ENCODE measurements at places on chromosomes 2 and 18. TPM values are rescaled to one million over a fixed set of nuclear protein-coding genes. Genes with fewer than 3 reads are reported as not detected.

DNA sequence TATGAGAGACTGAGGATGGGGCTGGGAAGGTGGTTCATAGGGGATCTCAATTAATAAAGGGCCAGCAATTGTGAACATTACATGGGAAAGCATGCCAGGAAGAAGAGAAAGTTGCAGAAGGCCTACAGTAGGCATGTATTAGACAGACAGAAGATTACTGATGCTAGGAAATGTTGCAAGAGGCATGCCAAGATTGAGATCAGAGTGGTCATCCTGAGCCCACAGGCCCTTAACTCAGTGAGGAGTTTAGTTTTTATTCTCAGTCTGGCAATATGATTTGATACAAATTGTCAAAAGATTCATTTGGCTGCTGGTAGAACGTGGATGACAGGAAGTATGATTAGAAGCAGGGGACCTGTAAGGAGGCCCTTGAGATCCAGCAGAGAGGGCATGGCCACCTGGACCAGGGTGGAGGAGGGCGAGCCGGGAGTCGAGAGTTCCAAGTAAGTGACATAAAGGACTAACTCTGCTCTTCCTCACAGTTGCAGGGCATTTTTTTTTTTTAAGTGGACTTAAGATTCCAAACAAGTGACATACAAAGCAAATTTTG, 54.9 kb downstream of the EPHA4 start:
- H3K27me3 ChIP-seq: no peaks in the 10 kb centered on the region
- H3K4me3 ChIP-seq: no peak overlapping the region
- H3K4me1 ChIP-seq: peaks cover 1% of the 10 kb centered on the region
- DNase-seq: no peak

DNA sequence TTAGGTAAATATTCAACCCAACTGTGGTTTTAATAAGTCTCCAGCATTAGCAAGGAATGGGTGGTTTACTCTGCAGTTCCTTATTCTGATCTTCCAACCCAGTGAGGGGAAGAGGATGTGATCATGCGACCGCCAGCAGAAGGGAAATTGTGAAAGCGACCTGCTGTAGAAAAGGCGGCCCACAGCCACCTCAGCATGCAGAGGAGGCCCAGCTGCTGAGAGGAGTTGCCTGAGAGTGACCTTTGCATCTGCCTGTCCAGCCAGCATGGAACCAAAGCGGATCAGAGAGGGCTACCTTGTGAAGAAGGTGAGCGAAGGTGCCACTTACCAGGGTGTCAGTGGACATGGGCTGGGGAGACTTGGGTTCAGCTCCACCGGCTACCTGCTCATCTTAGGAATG, at the start of gene PLEK:
PLEK (plus strand) TSS at position 196 of the 400 bp plus-strand sequence; CDS start at position 266, 70 bp downstream.
- DNase-seq: no peak
- no peaks in the 10 kb centered on the region for H3K36me3 ChIP-seq
- no peaks in the 10 kb centered on the region for H3K4me1 ChIP-seq
- no peak within 1 kb of the TSS for H3K4me3 ChIP-seq
- H3K27me3 ChIP-seq: no peaks in the 10 kb centered on the region
- H3K27ac ChIP-seq: no peak within 1 kb of the TSS

RND3 gene
- total RNA-seq: 2.5 TPM

TPO gene
- total RNA-seq: 0.46 TPM

GAL3ST2 gene
- total RNA-seq: 0.50 TPM

DNA sequence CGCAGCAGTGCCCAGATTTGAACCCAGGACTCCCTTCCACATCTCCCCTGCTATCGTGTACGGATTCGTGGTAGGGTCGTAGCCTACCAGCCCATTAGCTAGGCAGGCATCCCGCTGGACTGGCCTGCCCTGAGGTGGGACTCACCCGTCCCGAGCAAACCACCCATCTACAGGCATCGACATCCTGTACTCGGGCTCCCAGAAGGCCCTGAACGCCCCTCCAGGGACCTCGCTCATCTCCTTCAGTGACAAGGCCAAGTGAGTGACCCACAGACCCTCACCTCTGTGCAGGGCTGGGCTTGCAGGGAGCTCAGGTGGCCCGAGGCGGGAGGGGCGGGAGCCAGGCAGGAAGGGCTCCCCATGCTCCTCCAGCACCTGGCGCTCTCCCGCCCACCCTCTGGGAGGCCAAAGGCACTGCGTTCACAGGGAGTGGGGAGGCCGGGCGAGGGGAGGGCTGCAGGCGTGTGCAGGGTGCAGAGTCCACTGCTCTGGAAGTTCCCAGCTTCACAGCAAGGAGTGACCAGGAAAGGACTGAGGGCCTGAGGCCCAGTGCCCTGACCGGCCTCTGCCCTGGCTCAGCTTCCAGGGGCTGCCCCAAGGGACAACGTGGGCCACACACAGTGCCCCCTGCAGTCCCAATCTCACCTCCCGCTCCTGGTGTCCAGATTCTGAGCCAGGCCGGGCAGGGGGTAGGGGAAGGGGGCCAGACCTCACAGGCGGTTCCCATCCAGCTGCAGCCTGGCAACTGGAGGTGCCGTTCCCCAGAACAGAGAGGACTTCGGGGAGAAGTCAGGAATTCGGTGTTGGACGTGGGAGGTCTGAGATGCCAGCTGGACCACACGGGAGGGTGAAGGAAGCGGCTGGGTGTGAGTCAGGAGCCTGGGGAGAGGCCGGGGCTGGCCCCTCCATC, 5.4 kb downstream of the AGXT start:
- H3K4me3 ChIP-seq: no peak overlapping the region
- H3K27me3 ChIP-seq: no peaks in the 10 kb centered on the region
- no peaks in the 10 kb centered on the region for H3K36me3 ChIP-seq
- no peaks in the 10 kb centered on the region for H3K4me1 ChIP-seq
- DNase-seq: peak; percentile 35
